ENCODE measurements at places on chromosomes 12 and 14.

- no peak for DNase-seq
Measured at GRCh38 chr14:91674911-91675310, 57.0 kb downstream of the CATSPERB start.

- no peak for DNase-seq
Measured at GRCh38 chr14:58294201-58294600, 4.2 kb upstream of the ARID4A start.

GRCh38 chr12:110004598-110004997 lies 5.4 kb downstream of the ANKRD13A start:
- no peak for DNase-seq

GRCh38 chr14:24296341-24297157 lies 3.0 kb downstream of the DHRS1 start:
- peak; percentile 95 for DNase-seq

DNA sequence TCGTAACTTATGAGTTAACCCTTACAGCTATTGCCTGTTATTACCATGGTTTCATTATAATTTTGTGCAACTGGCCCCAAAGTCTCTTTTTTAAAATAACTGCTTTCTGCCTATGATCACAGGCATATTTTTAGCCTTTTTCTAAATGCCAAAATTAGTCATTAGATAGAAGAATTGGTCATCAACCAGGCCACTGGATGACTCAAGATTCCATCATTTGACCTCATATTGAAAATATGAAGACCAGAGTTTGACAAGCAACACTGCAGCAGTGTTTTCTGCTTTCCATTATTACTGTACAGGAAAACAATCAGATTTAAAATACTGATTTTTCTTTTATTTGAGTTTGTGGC lies 54.7 kb upstream of the OTOGL start:
- peak; percentile 82 for DNase-seq

GRCh38 chr12:95956557-95957145 lies 13.5 kb downstream of the AMDHD1 start:
- no peak for DNase-seq

- DNase-seq: peak; percentile 36
Measured at GRCh38 chr12:62332598-62332997, 72.4 kb downstream of the USP15 start.

DNA sequence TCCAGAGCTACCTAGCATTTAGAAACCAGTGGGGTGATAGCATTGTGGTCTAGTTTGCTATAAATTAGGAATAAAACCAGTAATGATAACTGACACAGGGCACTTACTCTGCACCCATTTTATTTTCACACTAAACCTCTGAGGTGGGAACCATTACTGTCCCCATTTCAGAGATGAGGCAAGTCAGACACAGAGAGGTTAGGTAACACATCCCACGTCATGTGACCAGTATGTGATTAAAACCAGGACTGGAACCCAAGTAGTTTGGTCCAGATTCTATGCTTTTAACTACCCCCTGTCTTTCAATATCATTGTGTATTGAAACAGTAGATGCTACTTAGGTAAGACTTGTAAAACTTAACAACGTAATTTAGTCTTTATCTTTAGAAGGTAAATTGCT lies 110.2 kb downstream of the PLXNC1 start:
- DNase-seq: no peak

DNA sequence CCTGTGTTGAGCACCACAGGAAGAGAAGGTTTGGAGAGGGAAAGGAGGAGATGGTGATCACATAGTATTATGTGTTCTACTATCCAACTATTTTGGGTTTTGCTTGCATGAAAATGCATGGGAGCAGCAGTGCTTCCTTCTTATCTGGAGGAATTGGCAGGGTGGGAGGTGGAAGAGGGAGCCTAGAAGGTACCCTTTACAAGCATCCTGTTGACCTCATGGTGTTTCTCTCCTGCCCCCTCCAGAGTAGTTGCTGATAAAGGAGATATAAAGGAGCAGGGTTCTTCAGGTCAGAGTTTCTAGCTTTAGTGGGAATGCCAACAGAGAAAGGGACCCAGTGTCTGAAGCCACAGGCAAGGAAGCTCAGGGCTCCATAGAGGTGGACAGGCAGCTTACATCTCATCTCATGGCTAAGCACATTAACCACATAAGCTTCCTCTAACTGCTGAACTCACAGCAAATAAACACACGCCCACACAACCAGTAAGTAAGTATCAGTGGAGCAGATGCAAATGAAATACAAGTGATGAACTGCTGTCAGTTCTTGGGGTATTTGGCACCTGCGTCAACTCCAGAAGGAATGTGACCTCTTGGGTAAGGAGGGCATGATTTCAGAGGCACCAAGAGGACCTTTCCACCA lies 174.2 kb upstream of the SLC38A2 start:
- DNase-seq: peak; percentile 67

GRCh38 chr12:116698116-116698515 lies 39.8 kb downstream of the SPRING1 start:
- no peak for DNase-seq

GRCh38 chr12:123816896-123817537 lies 54.9 kb downstream of the DNAH10 start:
- DNase-seq: no peak

DNA sequence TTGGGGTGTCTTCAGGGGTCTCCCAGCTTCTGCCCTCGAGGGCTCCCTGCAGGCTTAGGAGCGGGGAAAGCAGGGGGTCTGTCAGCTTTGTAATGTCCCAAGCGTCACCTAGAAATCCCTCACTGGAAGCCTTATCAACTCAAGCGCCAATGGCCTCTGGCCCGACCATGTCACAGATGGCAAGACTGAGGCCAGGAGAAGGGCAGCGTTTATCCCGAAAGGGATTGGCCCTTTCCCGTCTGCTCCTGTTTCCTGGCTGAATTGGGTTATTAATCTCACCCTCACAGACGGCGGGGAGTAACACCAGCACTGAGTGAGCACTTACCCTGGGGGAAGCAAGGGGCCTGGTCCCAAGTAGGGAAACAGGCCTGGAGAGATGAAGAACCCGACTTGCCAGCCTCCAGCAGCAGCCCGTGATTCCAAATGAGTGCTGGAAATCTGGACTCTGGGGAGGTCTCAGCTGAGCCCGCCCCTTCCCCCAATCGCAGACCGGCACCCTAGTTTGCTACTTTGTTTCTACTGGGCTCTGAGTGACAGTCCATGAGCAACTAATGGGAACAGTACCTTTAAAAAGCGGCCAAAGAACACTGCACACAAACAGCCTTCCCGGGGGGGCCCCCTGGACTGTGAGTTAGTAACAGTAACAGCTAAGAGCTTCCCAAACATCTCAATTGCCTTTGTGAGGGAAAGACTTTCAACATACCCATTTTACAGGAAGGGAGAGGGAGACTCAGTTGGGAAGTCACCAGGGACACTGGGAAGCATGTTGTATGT lies 2.1 kb upstream of the NCOR2 start:
- DNase-seq: peak; percentile 30

DNA sequence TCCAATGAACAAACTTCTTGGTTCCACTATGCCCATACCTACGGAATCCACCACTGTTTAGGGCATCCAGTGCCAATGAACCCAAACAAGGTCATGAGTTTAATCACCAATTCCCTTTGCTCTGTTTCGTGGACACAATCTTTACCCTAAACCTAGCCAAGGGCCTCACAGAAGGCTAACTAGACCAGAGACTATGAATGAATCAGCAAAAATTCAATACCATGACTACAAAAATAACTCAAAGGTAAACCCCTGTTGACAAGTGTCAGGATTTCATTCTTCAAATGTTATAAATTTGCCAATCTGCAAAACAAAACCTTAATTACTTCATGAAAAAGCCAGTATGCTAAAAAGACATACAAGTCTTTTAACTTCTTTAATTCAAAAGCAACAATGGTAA lies 96.7 kb downstream of the CEP128 start:
- no peak for DNase-seq

DNA sequence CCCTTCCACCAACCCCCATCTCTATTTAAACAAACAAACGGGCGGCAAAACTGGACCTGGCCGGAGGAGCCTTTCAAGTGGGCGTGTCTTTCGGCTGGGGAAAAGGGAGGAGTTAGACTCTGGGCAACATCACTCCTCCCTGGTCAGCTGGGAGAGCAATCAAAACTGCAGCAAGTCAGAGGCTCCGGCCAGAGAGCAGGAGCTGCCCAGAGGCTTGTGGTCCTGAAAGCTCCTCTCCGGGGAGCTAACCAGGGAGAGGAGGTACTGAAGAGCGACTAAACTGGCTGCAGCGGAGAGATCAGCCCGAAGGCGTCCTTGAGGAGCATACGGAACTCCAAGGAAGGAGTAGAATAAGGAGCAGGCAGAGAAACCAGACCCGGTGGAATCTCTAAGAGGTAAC lies at the start of gene NEUROD4:
TSS of gene NEUROD4 (plus strand) at position 191 of the 400 bp plus-strand sequence. CDS start 6,466 bp downstream, outside the sequence.
- peak; percentile 81 for DNase-seq

DNA sequence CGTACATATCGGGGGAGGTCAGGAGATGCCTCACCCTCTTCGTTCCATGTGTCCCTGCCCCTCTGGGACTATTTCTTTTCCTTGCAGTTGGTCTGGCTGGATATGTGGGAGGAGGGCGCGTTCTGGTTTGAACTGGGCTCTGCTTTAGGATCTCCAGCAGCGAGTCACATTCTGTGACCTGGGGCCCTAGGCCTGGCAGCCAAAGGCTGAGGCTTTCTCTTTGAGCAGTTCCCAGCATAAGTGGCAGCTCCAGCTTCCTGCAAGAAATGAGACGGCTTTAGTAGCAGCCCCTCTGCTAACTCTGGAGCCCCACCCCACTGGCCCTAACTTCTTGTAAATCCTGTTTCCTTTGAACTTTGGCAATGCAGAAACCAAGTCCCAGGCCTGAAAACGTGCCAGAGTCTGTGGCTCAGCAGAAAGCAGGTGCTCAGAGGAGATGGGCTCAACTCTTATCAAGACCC lies 274.8 kb downstream of the DPF3 start:
- no peak for DNase-seq

GRCh38 chr12:8562310-8562709 lies 21.6 kb upstream of the CLEC4E start:
- no peak for DNase-seq

DNA sequence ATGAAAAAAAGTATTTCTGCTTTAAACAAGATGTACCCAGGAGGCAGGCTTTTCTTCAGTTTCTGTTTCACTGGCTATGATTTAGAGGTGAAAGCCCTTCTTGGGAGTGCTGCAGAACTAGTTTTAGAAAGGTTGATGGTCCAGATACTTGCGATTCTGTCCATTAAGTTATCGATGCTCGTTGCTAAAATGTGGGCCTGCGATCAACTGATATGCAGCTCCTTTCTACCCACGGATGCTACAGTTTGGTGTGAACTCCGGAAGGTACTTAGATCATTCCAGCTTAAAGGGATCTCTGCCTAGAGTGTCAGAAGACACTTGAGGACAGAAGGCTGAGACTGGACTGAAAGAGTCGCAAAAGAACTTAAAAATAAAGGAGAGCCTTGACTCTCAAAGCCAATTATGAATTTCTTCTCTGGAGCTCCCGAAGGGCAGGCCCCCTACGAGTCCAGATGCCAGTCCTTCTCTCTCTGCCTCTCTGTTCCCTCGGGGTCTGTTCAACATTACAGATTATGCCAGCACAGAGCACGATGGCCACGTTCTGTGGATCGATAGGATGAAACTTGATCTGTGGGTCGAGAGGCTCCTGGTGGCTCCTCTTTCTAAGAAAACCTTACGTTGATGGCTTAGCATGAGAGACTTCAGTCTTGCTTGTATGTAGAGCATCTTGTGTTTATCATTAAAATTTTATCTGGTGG lies 40.0 kb downstream of the FBXW8 start:
- no peak for DNase-seq

- no peak for DNase-seq
Measured at GRCh38 chr12:116813271-116814041, 67.8 kb downstream of the HRK start.

DNA sequence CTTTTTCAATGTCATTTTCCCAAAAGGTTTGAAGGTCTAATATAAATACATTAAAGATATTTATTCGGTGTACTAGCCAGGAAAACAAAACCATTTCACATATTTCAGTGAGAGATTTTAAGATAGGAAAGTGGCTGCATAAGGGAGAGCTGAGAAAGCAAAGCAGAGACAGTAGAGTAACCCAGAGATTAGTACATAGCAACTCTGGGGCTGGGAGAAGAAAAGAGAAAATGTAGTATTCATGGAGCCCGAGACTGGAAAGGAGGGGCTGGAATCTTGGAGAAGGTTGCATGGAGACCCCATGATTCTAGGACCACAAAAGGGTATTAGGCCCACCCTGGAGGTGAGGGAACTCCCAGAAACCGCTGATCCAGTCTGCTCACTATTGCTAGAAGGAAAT lies 236.9 kb downstream of the PAWR start:
- DNase-seq: peak; percentile 37

GRCh38 chr14:31926123-31926522 lies 151.0 kb upstream of the ARHGAP5 start:
- DNase-seq: peak; percentile 76

DNA sequence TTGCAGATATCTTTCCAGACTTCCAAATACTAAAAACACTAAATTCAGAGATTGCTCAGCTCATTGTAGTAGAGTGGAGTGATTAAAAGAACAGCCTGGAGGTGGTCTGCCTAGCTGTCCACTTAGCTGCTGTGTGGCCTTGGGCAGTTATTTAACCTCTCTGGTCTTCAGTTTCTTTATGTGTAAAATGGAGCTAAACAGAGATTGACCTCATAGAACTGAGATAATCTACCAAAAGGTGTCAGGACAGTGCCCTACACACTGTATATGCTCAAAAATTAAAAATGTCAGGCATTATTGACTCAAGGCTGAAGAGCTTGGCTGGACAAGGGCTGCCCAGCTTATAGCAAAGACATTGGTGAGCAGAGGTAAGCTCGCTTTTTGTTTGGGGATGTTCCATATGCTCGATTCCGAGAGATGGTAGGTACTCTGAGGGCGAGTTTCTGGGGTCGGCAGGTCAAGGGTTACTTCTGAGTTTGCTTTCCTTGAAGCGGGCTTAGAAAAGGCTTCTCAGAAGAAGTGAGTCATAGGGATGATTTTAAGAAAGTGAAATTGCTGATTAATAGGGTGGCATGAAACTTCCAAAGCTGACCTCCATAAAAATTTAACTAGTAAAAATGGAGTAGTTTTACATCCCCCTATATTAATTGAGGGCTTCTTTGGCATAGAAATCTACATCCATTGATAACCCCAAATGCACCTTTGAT lies 107.5 kb downstream of the GPATCH2L start:
- no peak for DNase-seq

- no peak for DNase-seq
Measured at GRCh38 chr14:33061667-33062325, 123.1 kb downstream of the NPAS3 start.

GRCh38 chr14:101963052-101963451 lies 1.3 kb upstream of the DYNC1H1 start:
- no peak for DNase-seq

DNA sequence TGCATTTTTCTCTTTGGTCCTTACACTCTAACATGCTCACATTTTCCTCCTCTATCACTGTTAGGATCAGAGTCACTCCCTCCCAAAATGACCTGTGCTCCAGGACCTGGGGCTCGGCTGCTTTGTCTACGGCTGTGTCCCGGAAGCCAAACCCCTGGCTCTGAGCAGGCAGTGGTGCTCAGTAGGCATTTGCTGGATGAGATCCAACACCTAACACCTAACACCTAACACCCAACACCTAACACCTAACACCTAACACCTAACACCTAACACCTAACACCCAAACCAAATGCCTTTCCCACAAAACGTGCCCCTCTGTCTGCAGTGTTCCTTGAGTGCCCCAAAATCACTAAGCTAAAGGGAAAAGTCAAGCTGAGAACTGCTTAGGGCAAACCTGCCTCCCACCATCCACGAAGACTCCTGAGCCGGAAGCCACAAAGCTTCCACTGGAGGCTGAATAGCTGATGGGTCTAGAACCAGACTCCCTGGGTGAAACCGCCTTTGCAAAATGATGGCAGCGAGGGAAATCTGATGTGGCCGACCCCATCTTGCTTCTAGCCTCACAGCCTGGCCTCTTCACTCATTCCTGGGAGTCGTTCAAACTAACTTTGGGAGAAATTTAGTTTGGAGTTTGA lies 29.2 kb downstream of the HSP90AA1 start:
- DNase-seq: no peak

Measured in choroid plexus epithelial cell (primary cell).